Right ventricle myocardium inferior (tissue), 1 donor: ENCODE measurements at places on chromosomes 5 and 9.

GRCh38 chr9:36642817-36643216, 70.1 kb downstream of the MELK start:
- DNase-seq = no peak

GRCh38 chr9:130996676-130997394, 12.1 kb upstream of the LAMC3 start:
- DNase-seq = no peak

GRCh38 chr5:2759696-2760461, 8.4 kb upstream of the IRX2 start:
- no peak for DNase-seq

DNA sequence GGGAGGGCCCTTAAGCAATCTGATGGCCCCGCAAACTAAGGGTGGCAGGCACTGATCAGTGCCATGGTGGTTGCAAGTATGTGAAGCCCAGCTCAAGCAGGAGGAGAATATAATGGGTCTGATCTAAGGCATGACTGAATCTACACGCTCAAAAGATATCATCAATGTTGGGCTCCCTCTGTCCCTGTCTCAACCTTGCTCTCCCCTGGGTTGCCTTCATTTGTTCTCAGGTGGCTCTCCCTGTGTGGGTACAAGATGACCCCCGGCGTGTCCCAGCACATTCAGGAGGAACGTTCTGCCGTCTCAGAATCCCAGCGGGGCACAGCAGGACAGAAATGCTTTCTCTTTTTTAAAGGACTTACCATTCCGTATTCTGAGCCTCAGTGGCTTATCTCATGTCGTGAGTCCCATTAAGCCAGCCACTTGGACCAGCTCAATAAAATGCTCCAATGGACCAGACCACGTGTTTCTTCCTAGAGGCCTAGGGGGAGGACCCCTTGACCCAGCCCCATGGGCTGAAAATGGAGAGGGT, 12.0 kb upstream of the RNF130 start:
- no peak for DNase-seq

DNA sequence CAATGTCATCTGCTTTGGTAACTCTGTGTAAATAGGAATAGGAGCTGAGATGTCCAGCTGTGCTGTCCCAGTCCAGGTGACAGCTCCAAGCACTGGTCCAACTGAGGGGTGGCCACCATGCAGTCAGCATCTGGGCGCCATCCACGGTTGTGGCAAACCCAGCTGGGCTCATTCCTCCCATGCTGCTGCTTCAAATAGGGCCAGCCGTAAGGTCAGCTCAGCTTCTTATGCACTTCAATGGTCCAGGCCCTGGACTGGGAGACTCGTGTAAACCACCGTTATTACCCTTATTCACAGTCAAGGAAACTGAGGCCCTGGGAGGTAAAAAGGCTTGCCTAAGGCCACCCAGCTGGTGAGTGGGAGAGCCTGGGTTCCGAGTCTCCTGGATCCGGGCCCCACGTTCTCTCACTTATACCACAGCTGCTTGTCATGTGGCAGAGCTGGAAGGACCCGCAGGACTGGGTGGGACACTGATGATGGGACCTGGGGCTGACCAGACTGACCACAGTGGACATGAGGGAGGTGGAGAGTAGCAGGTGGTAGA, 38.7 kb upstream of the ANGPTL2 start:
- DNase-seq = no peak

DNA sequence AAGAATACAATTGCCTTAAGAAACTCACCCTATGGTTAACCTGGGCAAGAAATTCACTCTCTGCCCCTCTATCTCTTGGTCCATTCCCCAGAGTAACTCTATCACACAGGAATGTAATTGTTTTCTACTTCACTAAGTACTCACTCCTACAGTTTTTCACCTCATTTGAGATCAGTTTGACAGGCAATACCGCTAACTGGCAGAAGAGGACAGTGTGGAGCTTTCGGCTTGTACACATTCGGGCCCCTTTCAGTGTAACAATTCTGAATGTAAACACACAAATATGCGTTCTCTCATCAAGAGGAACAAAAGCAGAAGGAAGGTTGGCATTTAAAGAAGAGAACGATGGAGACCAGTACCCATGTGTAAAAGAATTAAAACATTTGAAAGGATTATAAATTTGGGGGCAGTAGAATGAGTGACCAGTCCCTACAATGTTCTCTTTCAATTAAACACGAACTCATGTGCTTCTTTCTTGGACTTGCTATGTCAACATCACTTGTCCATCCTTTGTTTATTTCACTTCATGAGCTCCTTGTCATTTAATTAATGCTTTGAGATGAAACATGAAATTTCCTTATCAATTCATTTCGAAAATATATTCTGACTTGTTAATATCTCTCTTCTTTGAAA, 188.5 kb upstream of the GRAMD2B start:
- DNase-seq = no peak

- DNase-seq = peak; percentile 90
These were observed 10.8 kb downstream of the ZMAT2 start for GRCh38 chr5:140710899-140711552.

- no peak for DNase-seq
These were observed 151.9 kb upstream of the ZNF618 start for GRCh38 chr9:113724202-113724601.

DNA sequence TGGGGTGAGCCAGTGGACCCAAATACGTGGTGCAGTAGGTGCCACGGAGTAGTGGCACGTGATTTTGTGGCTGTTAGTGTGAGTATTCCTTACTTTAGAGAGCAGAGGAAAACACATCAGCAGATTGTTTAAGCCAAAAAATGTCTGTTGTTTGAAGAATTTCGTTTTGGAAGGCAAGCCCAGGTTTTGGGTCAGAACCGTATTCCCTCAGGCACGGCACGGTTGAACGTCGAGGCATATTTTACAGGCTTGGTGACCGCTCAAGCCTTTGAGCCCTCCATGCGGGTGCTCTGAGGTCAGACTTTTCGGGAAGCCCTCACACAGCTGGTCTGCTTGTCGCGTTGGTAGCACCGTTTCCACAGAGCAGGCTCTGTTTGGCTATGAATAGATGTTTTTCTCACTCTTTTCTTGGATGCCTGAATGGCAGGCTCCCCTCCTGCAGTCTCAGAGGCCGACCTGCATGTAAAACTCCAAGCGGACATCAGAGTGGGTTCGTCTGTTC, 27.2 kb downstream of the NEK6 start:
- DNase-seq = no peak

DNA sequence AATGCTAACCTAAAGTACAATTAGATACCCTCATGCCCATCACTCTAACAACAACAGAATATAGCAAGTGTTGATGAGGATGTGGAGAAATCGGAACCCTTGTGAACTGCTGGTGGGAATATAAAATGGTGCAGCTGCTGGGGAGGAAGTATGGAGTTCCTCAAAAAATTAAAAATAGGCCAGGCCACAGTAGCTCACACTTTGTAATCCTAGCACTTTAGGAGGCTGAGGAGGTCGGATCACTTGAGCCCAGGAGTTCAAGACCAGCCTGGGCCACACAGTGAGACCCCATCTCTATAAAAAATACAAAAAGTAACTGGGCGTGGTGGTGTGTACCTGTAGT, 18.0 kb upstream of the MRNIP start:
- DNase-seq = no peak
